ENCODE measurements at places on chromosomes 5 and 9. TPM values are rescaled to one million over a fixed set of nuclear protein-coding genes. Genes with fewer than 3 reads are reported as not detected.

DNA sequence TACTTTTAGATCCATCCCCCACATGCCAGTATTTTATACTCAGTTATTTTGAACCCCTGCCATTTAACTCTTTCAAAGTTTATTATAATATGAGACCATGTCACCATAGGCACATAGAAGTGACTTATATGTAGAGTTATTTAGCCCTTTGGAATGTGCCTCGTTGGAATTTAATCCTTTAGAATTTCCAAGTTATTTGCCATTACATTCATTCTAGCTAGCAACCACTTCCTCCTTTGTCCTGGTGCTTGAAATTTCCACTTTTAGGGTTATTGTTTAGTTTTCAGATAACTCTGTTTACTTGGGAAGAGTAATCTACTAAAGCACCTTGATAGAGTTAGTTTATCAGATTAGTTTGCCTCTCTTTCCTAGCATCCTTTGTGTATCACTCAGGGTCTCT is 82.8 kb upstream of the TLE1 start:
- DNase-seq: no peak

GRCh38 chr9:100466829-100467221 is 6.1 kb upstream of the TMEFF1 start:
- no peak for DNase-seq

- peak; percentile 53 for DNase-seq
These were observed 470 bp downstream of the HBEGF start for GRCh38 chr5:140345919-140346347.

DNA sequence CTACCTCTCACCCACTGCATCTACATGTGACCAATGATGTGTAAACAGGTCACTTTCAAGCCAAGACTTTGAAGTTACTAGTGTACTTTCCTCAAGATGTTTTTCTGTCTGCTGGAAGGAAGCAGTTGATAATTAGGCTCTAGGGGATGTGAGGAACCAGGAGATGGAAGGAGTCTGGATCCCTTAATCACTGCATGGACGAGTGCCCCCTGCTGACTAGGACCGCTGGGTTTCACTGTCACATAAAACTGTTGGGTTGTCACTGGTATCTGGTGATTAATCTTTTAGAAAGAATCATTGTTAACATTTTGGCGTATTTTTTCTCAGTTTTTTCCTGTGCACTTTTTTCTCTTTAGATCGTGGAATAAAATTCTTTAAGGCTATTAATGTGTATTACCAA is 79.5 kb downstream of the SREK1 start:
- DNase-seq: peak; percentile 32

The CLIC3 gene
- total RNA-seq: 43.2 TPM

The GPR151 gene
- not detected for total RNA-seq

The EFNA5 gene
- 6.5 TPM for total RNA-seq

The LCN15 gene
- not detected for total RNA-seq

The TMEM174 gene
- total RNA-seq: not detected

The LCN1 gene
- not detected for total RNA-seq
